NCI-H748 treated with DMSO at 0.1 percent for 48 hours (cell line): ENCODE measurements at places on chromosomes 7 and 10.

DNA sequence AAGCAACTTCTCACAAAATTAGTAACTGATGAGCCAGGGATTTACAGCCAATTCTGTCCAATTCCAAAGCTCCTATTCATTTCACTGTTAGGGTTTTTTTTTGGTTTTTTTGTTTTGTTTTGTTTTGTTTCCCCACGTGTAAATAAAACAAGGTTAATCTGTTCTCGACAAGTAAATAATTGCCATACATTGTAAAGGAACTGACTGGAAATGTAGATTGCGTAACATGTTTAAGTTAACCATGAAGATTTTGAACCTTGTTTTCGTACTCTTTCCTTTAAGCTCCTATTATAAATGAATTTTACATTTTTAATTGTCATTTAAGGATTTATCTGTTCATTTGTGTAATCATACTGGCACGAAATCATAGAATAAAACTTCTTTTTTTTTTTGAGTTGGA, 42.0 kb upstream of the FOXP2 start:
- no peak for DNase-seq

GRCh38 chr7:157474685-157475084, 137.9 kb downstream of the DNAJB6 start:
- DNase-seq, result no peak

GRCh38 chr10:43868952-43869351, 220.3 kb upstream of the ZNF32 start:
- no peak for DNase-seq

GRCh38 chr10:57338823-57339558, 928.7 kb downstream of the IPMK start:
- DNase-seq, result peak; percentile 27
